ENCODE measurements at places on chromosomes 13 and 19. TPM values are rescaled to one million over a fixed set of nuclear protein-coding genes. Genes with fewer than 3 reads are reported as not detected.

Gene ZNF439
- total RNA-seq: 7.4 TPM

Gene OR7A5
- not detected for total RNA-seq

Gene CLIP3
- 3.8 TPM for total RNA-seq

Gene CNFN
- not detected for total RNA-seq

Gene KCNC3
- 17.2 TPM for total RNA-seq

Gene DZIP1
- not detected for total RNA-seq

Gene ZNF528
- total RNA-seq: 14.1 TPM

Gene FFAR2
- total RNA-seq: not detected

Gene DMWD
- total RNA-seq: 35.1 TPM

Data from T-helper 1 cell treated with Interleukin-12 subunit alpha and Interleukin-12 subunit beta and Interleukin-4 antibody, amounts not matched to agents 30 ng/mL and 1 ng/mL, for 36 hours (primary cell).